ENCODE measurements at places on chromosomes 6 and 20.
A peak's percentile ranks its signal among the peaks of the same experiment; 100 is the strongest.

DNA sequence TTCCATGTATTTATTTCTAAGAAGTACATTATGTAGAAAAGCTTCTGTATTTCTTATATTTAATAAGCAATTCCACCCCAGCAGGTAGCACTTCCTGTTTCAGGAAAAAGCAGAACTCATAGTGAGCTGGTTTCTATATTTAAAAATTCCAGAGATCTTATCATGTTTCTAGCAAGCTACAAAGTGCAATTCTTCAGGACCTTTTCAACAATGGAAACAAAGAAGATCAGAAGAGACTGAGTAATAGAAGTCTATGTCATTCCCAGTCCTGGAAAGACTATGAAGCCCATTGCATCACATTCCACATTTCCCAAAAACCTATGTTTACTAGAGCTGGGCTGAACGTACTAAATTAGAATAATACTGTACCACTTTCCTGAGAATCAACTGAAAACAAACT is 302.6 kb upstream of the NRSN1 start:
- DNase-seq = no peak

DNA sequence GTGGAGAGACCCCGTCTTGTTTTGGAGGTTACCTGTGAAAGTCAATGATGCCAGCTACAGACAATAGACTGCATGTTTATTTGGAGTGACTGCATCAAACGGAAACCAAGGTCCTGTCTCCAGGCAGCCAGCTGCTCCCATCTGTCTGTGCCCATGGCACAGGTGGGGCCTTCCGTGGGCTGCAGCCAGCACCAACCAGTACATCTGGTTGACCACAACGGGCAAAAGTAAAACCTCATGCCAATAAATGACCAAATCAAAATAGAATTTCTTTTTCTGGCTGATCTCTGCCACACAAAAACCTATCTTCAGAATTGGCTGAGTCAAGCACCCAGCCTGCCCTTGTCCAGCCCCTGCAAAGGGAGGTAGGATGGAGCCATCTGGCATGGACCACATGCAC is 33.5 kb downstream of the DLL1 start:
- DNase-seq = no peak

DNA sequence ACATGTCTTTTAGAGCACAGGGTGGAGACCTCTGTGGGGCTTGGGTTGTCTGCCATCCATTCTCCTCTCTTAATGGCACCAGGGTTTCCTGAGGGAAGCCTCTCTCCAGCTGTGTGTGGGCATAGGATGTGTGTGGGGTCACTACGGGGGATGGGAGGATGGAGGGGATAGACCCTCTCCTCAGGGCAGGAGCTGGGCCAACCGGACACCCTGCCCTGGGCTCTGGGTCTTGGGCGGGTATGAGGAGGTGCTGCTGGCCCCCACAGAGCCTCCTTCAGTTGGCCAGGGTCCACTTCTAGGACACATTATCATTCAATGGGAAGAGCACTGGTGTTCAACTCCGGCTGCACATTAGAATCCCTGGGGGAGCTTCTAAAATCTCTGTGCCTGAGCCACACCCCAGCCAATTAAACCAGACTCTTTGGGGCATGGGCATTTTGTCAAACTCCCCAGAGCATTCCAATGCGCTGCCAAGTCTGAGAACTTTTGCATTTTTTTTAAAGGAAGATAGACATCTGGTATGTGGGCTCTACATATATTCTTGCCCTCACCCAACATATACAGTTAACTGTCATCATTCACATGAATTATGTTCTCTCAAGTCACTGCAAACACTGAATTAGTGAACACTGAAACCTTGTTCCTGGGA is 38.5 kb downstream of the TRAM2 start:
- DNase-seq = no peak

- DNase-seq = no peak
Measured at GRCh38 chr6:55759536-55759935, 115.9 kb downstream of the BMP5 start.

DNA sequence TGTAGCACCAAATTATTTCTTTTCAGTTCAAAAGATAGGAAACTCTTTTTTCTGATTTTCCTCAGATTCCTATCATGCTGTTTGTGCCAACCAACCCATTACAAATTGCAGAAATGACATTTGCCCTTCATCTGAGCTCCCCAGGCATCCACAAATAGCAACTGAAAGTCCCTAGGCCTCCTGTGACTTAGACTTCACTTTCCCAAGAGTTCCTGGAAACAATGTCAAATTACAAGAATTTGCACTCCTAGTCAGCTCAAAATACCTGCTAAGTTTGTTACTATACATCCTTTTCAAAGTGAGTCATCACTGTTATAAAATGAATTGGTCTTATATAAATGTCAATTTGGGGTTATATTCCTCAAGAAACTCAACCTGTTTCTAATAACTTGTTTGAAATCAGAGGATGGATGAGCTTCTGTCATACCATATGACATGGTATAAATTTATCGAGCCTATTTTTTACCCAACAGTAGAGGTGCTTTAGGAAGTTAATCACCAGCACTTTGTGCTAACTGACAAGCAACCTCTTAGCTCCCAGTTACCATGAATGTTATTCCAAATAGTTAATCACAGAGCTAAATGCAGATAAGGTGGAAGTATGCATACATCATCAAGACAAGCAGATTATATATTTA is 256.5 kb downstream of the HACE1 start:
- no peak for DNase-seq

DNA sequence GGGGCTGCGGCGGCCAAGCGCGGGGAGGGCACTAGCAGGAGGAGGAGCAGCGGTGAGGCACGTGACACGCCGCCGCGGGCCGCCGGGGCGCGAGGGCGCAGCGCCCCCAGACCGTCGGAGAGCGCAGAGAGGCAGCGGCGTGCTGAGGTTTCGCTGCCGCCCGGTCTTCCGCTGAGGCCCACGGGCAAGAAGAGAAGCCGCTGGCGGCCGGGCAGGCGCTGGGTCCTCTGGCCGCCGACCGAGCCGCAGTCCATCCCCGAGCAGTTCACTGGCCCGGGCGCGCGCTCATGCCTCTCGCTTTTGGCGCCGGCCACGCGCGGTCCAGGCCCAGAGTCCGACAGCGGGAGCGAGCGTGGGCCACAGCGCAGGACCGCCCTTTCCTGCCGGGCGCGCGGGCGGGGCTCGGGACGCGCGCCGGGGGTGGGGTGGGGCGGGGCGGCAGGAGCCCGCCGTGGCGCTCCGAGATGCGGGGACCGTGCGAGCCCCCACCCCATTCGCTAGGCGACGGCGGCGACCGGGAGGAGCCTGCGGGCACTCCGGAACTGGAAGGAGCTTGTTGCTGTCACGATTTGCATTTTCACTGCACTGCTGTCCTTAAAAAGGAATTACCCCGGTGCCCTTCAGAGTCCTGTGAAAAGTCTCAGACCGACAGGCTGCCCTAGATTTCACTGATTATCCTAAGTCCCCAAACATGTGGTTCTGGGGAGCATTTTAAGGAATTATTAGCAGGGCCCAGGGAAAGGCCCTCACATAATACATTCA is at the start of gene MCUR1:
MCUR1 (minus strand) TSS at position 382 of the 762 bp plus-strand sequence; CDS start at position 254, 128 bp downstream.
- peak; percentile 37 for DNase-seq

DNA sequence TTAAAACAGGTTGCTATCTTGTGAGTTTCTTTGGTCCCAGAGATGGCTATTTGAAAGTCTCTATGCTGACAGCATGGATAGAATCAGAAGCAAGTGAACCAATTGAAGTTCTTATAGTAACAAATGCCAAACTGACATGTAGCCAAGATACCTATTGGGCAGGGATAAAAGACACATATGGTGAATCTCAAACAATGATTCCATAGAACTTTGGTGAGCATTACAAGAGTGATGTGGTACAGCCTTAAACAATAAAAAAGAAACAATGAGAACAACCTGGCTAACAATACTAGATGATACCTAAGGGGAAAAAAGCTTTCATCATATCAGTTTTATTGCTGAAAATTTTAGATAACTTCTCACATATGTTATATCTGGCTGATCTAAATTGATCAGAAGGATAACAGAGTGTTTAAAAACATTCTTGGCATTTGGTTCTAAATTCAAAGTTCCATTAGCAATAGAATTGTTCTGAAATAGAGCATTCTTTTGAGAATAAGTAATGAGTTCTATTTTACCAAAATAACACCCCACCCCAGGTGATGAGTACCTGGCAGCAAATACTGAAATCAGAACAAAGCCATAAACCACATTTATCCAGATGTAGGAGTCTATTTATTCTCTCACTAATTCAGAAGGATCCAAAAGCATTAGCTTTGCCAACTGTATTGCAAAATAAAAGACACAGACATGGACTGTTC is 5.8 kb upstream of the HMGCLL1 start:
- no peak for DNase-seq

DNA sequence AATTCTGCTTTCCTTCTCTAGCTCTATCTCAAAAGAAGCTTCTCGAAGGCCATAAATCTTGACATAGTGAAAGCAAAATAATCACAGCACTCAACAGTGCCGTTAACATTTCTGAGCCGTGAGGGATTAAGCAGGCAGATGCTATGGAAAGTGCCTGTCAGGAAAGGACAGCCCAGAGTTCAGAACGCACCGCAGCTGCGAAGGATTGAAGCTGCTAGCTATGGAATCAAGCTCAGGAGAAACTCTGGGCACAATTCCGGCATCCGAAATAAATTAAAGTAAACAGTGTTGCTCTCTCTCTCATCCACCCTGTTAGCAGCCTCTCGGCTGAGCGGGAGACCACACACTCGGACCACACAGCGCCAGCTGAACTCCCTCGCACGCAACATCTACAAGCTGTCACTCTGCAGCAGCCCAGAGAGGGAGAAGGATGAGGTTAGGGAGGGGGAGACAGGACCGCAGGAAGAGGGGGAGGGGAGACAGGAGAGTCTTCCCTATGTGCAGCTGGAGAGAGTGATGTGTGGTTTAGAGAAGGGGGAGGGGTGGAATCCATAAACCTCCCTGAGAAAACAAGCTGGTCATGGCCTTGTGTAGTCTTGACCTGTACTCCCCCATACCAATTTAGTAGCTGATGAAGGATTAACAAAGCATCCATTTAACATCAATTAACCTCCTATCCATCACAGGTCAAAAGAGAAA is 9.0 kb downstream of the EXOC2 start:
- no peak for DNase-seq

GRCh38 chr20:63658749-63659187 is 656 bp downstream of the RTEL1 start:
- DNase-seq = no peak

- no peak for DNase-seq
Measured at GRCh38 chr20:17819395-17820093, 119.8 kb downstream of the BANF2 start.

- DNase-seq = no peak
Measured at GRCh38 chr6:157792671-157793070, 30.4 kb upstream of the SNX9 start.
